ENCODE measurements at places on chromosomes 4 and X.

- no peak for DNase-seq
Measured at GRCh38 chrX:40086569-40087335, 11.0 kb downstream of the BCOR start.

DNA sequence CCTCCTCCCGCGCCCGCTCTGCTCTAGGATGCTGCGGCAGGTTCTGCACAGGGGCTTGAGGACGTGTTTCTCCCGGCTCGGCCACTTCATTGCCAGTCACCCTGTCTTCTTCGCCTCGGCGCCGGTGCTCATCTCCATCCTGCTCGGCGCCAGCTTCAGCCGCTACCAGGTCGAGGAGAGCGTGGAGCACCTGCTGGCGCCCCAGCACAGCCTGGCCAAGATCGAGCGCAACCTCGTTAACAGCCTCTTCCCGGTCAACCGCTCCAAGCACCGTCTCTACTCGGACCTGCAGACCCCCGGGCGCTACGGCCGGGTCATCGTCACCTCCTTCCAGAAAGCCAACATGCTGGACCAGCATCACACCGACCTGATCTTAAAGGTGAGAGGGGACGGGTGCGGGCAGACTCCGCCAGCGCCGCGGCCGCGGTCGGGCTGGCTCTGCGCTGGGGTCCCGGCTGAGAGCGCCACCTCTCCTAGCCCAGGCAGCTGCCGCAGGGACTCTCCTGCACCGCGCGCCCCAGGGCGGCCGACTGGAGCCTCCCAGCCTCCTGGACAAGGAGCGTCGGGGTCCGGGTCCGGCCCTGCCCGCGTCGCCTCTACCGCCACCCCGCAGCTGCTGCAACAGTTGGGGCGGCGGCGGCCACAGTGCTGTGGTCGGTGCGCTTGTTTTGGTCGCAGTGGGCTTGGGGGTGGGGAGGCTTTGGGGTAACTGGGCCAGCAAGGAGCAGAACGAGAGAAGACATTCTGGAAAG is at the start of gene PTCHD1:
Gene PTCHD1, plus strand, starts transcription at position 2 of the 752 bp plus-strand sequence. Its CDS starts 27 bp downstream, at position 29.
- no peak for DNase-seq

DNA sequence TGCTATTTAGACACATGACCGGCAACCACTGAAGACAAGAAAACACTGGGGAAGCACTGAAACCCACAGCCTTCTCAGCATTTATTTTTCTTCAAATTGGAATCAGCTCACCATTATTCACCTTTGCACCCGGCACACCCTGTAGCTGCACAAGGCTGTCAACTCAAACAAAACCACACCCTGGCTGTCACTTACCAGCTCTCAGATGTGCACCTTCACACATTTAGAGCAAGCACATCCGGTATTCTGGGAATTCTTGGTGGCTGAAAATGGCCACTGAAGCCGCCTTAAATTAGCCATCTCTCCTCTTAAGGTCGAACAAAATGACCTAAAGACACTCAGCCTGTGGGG is 5.9 kb downstream of the ZFYVE28 start:
- DNase-seq = peak; percentile 83

- peak; percentile 16 for DNase-seq
Measured at GRCh38 chr4:15400981-15401671, 26.7 kb upstream of the C1QTNF7 start.

GRCh38 chr4:73068491-73069337 is 802 bp downstream of the COX18 start:
- peak; percentile 12 for DNase-seq

DNA sequence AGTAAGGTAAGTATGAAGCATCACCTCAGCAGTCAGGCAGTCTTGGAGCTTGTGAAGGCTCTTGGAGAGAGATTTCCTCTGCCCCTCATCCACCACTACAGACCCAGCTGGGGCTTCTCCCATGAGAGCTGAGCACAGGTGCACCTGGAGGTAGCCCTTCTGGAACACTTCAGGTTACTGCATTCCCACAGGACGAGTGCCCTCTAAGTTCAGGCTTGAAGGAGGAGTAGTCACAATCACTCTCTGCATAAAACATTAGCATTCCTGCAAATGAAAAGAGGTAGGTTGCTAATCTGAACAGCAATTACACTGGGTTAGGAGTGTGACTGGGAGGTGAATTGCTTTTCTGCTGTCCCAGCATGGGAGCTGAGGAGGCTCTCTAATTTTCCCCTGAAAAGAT is 308.8 kb downstream of the TEX13C start:
- no peak for DNase-seq

- no peak for DNase-seq
Measured at GRCh38 chr4:71593311-71593710, 190.6 kb downstream of the GC start.

- no peak for DNase-seq
Measured at GRCh38 chrX:9318766-9319165, 146.1 kb upstream of the TBL1X start.

DNA sequence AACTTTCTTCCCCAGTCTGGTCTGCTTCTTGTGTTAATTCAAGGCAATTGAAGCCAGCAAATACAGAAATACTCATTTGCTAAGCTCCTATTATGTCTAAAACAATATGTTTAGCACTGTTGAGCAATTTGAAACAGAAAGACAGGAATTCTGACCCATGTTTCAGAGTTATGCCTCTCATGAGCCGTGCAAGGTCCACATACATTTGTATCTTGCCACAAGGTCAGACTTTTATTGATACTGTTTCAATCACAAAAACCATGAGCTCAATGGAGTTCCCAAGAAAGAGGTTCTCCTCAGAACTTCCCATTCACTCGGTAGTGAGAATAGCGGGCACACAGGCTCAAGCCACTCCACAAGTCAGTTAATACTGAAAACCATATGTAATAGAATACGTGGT is 47.6 kb upstream of the SPRY1 start:
- no peak for DNase-seq

- no peak for DNase-seq
Measured at GRCh38 chr4:158197194-158197776, 13.0 kb upstream of the TMEM144 start.

- no peak for DNase-seq
Measured at GRCh38 chrX:25275159-25275558, 259.4 kb upstream of the ARX start.

GRCh38 chrX:48470833-48471118 is 716 bp upstream of the SLC38A5 start:
- DNase-seq = no peak

- DNase-seq = no peak
Measured at GRCh38 chr4:40401631-40402030, 66.5 kb downstream of the CHRNA9 start.

DNA sequence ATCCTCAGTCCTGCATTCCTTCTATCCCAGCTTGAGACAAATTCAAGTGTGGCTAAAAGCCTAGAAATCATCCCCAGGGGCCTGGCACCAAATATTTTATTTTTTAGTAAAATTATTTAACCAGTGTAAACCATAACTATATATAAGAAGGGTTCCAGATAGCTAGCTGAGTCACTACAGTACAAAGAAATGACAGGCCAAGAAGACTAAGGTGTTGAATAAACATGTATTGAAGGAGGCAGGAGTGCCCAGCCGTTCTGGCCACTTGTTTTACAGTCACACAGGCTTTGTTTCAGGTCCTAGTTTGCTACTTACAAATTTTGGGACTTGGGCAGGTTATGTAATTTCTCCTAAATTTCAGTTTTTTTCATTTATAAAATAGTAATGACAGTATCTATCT is 225.9 kb upstream of the PITX2 start:
- no peak for DNase-seq

DNA sequence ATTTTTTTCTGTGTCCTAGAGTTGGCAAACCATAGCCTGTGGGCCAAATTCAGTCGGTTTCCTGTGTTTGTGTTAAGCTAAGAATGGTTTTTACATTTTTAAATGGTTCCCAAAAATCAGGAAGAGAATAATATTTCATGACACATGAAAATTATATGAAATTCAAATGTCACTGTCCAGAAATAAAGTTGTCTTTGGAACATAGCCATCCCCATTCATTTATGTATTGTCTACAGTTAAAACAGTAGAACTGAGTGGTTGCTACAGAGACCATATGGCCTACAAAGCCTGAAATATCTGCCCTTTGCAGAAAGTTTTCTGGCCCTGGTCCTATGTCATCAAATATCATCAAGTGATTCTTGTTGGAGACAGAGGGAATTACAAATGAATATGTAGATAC is 15.5 kb downstream of the FRMPD4 start:
- DNase-seq = no peak

- no peak for DNase-seq
Measured at GRCh38 chr4:85522836-85523235, 47.9 kb downstream of the ARHGAP24 start.

DNA sequence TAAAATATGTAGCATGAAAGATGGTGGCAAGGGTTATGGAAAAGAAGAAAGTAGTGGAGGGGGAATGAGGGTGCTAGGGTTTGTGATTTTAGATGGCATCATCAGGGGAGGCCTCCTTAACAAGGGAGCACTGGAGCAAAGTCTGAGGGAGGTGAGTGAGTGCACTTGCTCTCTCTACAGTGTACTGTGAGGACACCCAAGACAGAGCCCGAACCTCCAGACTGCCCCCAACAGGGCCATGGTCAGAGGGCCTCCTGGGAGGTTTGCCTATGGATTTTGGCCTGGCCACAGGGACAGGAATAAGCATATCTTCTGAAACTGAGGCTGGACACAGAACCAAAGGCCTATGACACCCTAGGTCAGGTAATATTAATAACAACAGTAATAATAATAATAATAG is 21.4 kb upstream of the PJA1 start:
- DNase-seq = no peak

GRCh38 chrX:143437439-143437838 is 79.8 kb downstream of the SPANXN3 start:
- no peak for DNase-seq

- no peak for DNase-seq
Measured at GRCh38 chr4:132275583-132276121, 873.4 kb upstream of the PCDH10 start.

GRCh38 chr4:40987151-40987550 is 227.2 kb downstream of the APBB2 start:
- no peak for DNase-seq

- DNase-seq = no peak
Measured at GRCh38 chrX:67654301-67654700, 110.5 kb downstream of the AR start.
